ENCODE measurements at places on chromosomes 2 and 18.

- DNase-seq = no peak
These were observed 1269.7 kb upstream of the ZEB2 start for GRCh38 chr2:145789636-145790035.

- DNase-seq = no peak
These were observed 110.5 kb downstream of the ACKR3 start for GRCh38 chr2:236679884-236680860.

DNA sequence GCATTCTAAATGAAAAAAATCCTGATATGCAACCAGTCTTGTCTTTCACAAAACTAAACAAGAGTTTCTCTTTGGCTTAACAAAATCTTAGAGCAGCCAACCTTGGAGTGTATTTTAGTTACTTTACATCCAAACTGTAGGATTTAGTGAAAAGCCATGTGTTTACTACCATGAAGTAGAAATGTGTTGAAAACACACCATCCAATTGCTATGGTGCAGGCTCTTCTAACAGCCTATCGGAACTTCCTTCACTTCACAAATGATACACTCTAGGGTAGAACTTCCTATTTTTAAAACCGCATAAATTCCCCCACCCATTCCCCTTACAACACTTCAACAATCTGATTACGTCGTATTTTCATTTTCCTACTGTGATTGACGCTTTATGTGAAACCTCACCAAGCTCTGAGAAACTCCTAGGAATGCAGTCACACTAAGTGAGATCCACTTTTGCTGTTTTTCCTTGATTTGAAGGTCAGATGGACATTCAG, 74.4 kb upstream of the MAP4K4 start:
- no peak for DNase-seq

GRCh38 chr2:217694291-217694690, 308.5 kb downstream of the TNS1 start:
- DNase-seq = no peak

DNA sequence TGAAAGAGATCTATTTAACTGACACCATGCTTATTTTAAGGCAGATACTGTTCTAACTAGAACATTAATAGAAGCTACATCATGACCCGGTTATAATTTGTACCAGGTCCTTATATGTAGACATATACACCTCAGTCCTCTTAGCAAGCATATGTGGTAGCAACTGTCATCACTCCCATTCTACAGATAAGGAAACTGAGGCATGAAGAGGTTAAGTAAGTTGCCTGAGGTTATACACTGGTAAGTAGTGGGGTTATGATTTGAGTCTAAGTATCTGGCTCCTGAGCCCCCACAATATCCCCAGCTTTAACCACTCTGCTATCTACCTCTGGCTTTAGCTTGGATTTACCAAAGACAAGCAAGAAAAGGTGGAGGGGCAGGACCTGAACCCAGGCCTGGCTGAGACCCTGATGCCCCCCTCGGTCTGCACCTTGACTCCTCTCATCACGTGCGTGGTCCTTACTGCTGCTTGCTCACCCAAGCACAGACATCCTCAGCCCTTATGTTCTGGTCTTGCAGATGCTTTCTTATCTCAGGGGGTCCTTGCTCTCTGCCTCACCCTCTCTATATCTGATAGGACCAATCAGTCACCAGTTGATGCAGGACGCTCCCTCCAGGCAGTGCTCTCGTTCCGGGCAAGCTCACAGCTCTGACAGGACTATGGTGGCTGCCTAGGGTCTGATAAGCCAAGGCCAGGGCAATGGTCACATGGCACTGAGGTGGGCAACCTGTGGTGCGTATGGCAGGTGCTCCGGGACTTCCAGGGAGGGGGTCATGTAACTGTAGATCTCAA, 4.0 kb downstream of the DYSF start:
- no peak for DNase-seq

GRCh38 chr2:84297155-84297554, 161.9 kb downstream of the SUCLG1 start:
- no peak for DNase-seq

DNA sequence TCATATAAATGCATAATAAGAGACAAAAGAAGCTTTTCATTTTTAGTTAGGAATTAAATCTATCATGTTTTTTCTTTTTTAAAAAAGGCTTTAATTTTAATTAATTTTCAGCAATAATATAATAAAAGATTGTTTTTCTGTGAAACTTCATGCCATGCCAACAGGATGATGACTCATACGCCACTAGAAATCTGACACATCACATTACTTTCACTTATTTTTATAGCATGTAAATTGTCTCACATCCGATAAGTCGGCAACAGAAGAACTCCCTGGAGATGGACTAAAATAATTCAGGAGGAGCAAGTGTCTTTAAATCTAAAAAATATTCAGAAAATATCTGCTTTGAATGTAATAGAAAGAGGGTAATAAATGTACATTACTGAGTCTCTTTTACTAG, 1024.2 kb upstream of the ACVR2A start:
- no peak for DNase-seq

DNA sequence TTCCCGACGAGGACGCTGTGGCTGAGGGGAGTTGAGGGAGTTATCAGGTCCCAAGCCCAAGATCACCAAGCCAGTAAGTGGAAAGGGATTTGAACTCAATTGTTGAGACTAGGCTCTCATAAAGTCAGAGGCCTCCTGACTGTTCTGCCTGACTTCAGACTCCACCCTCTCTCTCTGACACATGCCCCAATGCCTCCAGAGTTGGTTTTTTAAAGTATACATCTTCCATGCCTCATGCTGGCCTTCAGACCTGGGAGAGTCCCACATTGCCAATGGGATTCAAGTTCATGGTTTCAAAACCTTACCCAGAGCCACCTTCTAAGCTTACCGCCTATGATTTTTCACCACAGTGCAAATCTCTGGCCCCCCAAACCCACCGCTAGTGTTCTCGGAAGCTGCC, 100.8 kb downstream of the RTN4 start:
- no peak for DNase-seq

DNA sequence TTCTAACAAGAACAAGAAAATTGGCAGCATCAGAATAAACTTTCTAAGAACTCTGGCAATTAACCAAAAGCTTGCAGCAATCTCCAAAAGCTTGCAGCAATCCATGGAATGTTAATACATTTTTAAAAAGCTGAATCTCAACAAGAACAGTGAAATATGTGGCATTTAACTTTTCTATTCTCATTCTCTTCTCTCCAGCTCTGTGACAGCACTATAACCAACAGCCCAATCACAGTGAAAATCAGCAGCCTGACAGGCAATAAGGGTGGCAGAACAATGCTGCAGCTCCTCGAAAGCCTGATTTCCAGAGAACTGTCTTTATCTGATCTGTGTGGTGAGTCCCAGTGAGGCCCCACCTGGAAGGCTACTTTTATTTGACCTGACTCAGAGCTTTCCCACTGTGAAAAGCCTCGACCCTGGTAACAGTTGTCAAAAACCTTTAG, 60.0 kb downstream of the TMEM131 start:
- DNase-seq = peak; percentile 9

DNA sequence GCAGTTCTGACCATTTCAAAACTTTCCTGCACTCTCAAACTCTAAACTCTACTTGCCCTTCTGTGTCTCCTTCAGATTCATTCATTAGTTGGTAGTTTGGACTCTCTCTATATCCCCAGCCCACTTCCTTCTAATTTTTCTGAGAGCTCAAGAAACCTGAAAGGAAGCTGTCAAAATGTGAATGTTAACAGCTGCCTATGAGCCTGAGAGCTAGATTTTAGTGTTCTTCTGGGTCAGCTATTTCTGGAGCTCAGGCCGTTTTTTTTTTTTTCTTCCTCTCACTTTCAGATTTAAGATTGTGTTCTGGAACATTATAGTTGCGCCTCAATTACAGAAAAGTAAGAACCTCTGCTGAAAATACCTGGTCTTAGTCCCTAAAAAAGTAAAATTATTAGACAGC, 73.1 kb downstream of the RTN4 start:
- DNase-seq = no peak

DNA sequence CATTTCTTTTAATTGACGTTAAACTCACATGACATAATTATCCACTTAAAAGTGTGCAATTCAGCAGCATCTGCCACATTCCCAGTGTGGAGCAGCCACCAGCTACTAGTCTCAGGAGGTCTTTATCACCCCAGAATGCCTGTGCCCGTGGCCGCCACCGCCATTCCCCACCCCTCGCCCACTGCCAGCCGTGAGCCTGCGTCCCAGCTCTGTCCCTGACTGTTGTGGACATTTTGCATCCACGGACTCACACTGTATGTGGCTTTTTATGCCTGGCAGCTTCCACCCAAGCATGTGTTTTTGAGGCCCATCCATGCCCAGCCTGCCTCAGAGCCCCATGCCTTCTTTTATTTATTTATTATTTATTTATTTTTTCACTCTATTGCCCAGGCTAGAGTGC, 9.2 kb downstream of the BOK start:
- no peak for DNase-seq

- DNase-seq = peak; percentile 63
These were observed 225.4 kb upstream of the ID2 start for GRCh38 chr2:8456151-8457091.
